Uterus (tissue), 4 donors: ENCODE measurements at places on chromosomes 13 and 19. TPM values are rescaled to one million over a fixed set of nuclear protein-coding genes. Genes with fewer than 3 reads are reported as not detected.

The SOX1 gene
- not detected for total RNA-seq

The CYP2A6 gene
- not detected for total RNA-seq

The XRCC1 gene
- 22.7 TPM for total RNA-seq

The ATP4A gene
- total RNA-seq, result not detected

The ZMYM2 gene
- 175 TPM for total RNA-seq

The IGLON5 gene
- total RNA-seq, result not detected

The SIGLEC10 gene
- total RNA-seq, result 0.90 TPM

The ZNF432 gene
- 9.7 TPM for total RNA-seq

The SIGLEC8 gene
- not detected for total RNA-seq

The ERICH4 gene
- not detected for total RNA-seq

The ZNF20 gene
- not detected for total RNA-seq

The ZFR2 gene
- total RNA-seq, result not detected

The MIR17HG gene
- 3.3 TPM for total RNA-seq

The FFAR2 gene
- total RNA-seq, result not detected

The F2RL3 gene
- total RNA-seq, result 8.2 TPM

The ZNF560 gene
- total RNA-seq, result not detected

The LILRB3 gene
- total RNA-seq, result 3.0 TPM

The NKG7 gene
- total RNA-seq, result not detected
